ENCODE measurements at places on chromosomes 5 and 9.
A peak's percentile ranks its signal among the peaks of the same experiment; 100 is the strongest.

DNA sequence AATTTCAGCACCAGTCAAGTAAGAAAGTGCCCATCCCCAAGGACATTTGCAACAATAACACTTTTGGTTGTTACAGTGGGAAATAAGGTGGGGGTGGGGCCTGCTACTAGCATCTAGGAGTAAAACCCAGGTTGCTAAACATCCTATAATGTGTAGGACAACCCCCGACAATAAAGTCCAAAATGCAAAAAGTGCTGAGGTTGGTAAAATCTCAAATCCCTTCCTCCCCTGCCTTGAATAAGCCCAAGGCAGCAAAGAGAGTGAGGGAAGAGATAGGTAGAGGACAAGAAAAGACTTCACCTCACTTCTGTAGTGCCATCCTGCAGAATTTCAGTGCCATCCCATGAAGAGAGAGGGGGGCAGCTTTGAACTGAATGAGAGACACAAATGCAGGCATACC lies 117.5 kb upstream of the NIPBL start:
- no peak for DNase-seq

- no peak for DNase-seq
Measured at GRCh38 chr5:154044581-154044980, 5.8 kb downstream of the MFAP3 start.

DNA sequence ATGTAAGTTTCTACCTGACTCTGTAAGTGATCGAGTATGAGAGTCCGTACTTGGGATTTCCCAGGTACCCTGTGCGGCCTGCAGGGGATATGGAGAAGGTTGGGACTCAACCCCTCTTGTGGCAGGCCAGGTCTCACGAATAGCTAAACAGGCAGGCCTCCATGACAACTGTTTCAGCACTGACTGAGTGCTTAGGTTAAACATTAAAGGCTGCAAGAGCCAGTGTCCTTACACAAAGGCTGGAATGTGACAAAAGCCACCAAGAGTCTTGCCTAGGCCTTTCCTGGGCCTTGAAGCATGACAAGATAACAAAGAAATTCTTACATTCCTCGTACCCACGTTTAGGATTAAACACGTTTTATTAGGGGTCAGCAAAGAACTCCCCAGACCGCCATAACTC lies 58.6 kb downstream of the THBS4 start:
- DNase-seq = no peak

DNA sequence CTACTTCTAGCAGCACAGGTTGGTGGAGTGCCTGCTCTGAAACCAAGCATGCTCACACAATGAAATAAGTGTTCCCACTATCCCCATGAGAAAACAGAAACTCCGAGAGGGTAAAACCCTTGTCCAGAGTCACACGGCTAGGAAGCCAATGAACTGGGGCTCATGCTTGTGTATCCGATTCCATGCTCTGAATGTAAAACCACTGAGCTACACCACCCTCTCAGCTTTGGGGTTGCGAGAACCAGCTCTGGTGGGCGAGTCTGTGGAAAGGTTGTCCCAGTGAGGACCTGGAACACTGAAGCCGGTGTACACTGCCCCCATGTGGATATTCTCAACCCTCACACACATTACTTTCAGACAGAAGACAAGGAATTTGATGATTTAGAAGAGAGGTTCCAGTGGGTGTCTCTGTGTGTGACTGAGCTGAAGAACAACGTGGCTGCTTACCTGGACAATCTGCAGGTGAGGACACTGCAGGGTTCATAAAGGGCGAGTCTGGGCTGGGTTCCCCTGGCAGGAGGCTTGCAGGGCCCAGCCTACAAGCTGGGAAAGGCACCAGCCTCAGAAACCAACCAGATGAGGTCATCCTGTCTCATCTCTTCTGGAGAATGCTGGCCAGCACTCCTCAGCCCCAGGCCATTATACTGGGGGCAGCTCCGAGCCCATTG lies 37.4 kb downstream of the ARHGEF37 start:
- DNase-seq = peak; percentile 71

GRCh38 chr9:136336156-136336870 lies 9.0 kb downstream of the GPSM1 start:
- no peak for DNase-seq

DNA sequence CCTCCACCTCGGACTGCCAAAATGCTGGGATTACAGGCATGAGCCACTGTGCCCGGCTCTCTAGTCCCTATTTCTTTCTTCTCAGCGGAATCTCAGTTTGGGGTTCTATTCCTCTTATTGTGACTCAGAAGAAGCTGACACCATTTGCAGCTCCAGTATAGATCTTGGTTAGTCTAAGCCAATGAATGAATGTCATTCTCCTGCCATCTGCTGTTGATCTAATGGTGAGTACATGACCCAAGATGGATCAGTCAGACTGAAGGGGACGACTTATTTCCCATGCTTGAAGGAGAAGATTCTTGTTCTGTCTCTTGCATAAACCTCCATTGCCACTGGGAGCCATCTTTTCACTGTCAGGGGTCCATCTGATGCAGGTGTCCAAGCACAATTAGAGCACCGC lies 76.0 kb upstream of the KLF9 start:
- no peak for DNase-seq

GRCh38 chr5:62614355-62614754 lies 35.7 kb downstream of the LRRC70 start:
- DNase-seq = no peak

DNA sequence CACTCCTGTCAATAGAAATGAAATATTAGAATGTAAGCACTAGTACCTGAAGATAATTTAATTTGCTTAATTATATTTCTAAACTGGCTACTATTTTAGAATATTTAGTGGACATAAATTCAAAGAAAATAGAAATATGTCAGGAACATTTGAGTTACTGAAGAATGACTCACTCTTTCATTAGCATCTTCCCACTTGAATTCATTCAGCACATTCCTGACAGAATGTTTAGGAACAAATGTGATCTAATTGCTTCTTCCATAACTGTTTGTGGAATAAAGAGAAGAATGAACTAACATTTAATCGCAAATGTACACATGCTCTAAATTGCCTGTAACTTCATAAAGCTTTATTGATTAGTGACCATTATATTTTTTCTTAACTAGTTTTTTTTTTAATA lies 306.2 kb upstream of the ADAMTSL1 start:
- DNase-seq = no peak

- DNase-seq = no peak
Measured at GRCh38 chr5:160750938-160751657, 100.9 kb downstream of the ATP10B start.
